Activated CD4-positive, alpha-beta T cell treated with anti-CD3 and anti-CD28 coated beads, Interleukin-2, Interleukin-4, amounts not matched to agents 100 ng/mL and 50 ng/mL, durations not matched to agents 16 hours and 8 hours (primary cell): ENCODE measurements at places on chromosomes 11 and 22.

DNA sequence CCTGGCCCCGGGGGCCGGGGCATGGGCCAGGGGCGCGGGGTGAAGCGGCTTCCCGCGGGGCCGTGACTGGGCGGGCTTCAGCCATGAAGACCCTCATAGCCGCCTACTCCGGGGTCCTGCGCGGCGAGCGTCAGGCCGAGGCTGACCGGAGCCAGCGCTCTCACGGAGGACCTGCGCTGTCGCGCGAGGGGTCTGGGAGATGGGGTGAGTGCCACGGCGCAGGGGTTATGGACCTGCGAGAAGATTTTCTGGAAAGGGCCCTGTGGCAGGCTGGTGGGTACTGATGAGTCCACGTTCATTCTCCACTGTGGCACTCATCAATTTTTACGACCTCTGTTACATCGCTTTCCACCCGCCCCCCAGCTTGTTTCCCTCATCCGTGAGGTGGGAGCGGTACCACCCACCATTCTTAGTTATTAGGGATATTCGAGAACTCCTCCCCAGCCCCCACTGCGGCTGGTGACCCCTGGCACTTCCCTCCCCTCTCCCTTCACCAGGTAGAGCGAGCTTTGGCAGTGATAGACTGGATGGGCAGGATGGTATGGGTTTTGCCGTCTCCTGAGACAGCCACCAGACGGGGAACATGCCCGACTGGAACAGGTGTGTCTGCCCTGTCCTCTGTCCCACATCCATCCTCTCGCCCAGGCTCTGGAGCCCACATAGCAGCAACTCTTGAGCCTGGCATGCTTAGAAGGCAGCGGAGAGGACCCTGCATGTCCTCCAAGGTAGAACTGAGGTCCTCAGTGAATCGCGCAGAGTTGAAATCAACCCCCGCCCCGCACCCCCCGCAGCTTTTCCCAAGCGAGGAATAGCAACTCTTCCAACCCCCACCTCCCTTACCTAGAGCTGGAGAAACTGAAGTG, 562 bp downstream of the DGAT2 start:
- DNase-seq: no peak

- DNase-seq: no peak
Observed at GRCh38 chr11:94972700-94973098, 657 bp downstream of the CWC15 start.

- no peak for DNase-seq
Observed at GRCh38 chr11:87391496-87391895, 353.8 kb downstream of the TMEM135 start.

DNA sequence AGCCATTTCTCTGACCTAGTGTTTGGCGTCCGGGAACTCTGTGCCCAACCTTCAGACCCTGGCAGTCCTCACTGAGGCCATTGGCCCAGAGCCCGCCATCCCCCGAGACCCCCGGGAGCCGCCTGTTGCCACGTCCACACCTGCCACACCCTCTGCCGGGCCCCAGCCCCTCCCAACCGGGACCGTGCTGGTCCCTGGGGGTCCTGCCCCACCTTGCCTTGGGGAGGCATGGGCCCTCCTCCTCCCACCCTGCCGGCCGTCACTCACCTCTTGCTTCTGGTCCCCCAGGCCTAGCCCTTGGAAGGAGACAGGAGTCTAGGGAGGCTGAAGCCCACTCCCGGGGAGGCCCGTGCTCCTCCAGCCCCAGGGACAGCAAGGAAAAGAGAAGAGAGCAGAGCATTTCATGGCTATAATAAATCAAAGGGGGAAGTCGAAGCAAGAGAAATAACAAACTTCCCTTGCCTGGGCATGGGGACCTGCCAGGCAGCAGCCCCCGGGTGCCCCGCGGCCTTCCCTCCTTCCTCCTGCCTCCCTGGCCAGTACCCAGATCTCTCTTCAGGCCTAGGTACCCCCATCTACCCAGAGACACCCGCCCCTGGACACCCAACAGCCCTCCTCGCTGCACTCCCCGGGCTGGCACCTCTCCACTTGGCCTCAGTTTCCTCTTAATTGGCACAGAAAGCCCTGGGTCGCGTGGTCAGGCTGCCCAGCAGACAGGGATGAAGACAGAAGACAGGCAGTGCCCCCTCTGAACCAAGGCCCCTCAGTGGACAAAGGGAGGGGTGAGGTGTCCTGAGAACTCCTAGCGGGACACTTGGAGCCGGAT, 13.0 kb upstream of the SLC39A13 start:
- no peak for DNase-seq

DNA sequence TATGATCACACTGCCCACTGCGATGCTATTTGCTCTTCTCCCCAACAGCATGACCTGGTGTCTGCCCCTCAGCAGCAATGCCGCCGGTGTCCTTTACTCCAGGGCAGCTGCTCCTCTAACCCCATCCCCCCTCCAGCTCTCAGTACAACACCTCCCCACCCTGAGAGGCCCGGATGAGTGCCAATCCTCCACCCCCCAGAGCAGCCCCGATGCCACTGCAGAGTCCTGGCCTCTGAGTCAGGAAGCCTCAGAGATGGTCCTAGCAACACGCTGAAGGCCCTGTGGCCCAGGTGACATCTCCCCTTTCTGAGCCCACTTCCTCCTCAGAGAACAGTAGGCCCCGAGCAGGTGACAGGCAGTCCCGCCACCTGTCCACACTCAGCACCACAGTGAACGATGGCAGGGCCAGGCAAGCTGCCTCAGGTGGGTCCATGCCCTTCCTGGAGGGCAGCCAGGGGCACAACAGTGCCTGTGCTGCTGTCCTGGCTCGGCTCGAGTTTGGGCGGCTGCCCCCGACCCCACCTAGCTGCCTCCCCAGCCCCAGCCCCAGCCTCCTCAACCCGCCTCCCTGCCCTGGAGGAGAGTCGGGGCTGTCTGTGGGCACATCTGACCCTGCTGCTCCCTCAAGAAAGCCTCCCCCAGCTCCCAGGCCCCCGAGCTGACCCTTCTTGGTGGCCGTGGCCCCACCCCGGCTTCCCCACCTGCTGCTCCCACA, 3.9 kb upstream of the NDUFS8 start:
- no peak for DNase-seq

GRCh38 chr11:107777110-107777509, 65.3 kb upstream of the SLN start:
- no peak for DNase-seq

DNA sequence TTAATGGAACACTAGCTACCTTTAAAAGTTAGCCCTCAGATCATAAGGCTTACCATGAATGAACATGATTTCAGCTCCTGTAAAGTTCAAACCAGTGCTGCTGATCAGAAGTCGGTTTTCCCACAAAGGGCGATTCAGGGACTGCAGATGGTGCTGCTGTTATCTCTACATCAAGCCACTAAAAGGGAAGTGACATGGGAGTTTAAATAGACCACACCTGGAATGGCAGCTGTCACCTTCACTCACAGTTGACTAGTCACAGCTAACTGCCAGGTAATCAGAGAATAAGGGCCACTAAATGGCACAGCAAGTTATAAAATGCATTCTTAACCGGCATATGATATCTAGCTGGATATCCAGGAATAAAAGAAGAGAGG, 581.1 kb upstream of the ARHGAP42 start:
- no peak for DNase-seq

GRCh38 chr22:49351761-49352227, 475.9 kb downstream of the BRD1 start:
- no peak for DNase-seq

DNA sequence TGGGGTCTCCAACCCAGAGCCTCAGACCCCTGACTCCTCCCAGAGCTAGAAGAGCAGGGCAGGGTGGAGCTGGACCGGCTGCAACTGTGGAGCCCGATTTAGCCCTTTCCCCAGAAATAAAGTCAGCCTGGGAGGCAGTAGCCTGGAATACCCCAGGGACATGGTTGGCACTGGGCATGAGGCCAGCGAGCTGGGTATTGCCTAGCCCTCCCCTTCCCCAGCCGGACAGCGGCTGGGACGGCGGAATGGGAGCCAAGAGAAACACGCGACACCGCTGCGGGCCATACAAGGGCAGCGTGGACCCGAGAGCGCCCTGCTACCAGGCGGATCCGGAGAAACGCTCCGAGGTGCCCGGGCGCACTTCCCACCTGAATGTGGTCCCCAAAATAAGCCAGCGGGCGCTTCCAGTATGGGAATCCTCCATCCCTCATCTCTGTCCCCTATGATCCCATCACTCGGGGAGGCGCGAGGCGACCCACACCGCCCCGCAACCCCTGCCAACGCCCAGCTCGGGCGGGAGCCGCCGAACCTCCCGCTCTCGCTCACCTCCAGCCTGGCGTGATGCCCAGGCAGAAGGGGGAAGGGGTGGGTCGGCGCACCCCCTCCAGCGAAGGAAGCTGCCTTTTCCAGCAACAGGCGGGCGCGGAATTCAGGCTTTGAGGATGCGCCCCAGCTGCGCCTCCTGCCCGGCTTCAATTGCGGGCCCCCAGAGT, 758 bp downstream of the MCAM start:
- no peak for DNase-seq

- no peak for DNase-seq
Observed at GRCh38 chr22:42332089-42332488, 61.6 kb upstream of the TCF20 start.

DNA sequence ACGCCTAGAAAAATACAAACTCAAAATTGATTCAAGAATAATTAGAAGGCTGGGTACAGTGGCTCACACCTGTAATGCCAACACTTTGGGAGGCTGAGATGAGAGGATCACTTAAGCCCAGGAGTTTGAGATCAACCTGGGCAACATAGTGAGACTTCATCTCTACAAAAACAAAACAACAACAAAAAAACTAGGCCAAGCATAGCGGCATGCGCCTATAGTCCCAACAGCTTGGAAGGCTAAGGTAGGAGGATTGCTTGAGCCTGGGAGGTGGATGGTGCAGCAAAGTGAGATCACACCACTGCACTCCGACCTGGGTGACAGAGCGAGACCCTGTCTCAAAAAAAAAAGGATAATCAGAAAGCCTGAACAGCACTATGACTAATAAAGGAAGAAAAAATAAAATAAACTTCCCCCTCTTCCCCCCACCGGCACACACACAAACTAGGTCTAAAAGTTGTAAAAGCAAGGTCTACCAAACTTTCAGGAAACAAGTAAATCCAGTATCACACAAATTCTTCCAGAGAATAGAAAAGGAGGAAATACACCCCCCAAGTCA, 35.8 kb downstream of the RRAS2 start:
- DNase-seq: no peak

DNA sequence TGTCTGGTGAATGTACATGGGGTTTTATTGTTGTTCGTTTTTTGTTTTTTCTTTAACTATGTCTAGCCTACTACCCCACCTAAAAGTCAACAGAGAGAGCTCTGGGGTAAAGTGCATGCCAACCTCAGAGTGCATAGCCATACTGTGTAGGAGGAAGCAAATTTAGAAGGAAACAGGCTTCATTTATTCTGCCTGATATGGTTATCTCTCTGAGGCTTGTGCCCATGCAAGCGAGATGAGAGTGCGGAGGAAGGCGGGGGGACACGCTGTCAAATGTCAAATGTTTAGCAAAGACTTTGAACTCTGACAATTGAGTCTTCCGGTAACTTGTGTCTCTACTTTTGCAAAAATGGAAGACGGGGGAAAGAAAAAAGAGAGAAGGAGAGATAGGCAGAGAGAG, 295.5 kb downstream of the ETS1 start:
- DNase-seq: peak; percentile 51
